ENCODE measurements at places on chromosomes 3 and 15.

- DNase-seq = no peak
Measured at GRCh38 chr3:194548346-194549321, 61.8 kb upstream of the ATP13A3 start.

- no peak for DNase-seq
Measured at GRCh38 chr3:149145974-149146373, 16.5 kb downstream of the HPS3 start.

DNA sequence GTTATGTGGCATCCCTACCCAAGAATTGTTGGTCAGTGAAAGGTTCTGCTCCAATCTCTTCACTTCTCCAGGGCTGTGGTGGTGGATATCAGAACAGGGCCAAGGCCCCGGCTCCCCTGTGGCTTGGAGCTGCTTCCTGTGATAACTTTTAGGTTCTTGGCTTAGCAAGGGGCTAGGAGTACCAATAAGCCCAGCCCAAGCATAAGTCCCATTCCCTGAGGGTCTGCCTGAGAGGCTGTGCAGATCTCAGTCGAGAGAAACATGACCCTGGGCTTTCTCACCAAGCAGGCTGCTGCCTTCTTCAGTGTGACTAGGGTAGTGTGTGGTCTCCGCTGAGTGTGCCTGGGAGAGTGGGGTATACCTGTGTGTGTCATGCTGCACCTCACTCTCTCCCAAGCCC lies 7.1 kb downstream of the CLK3 start:
- DNase-seq = no peak

- peak; percentile 30 for DNase-seq
Measured at GRCh38 chr15:26628879-26629529, 143.9 kb downstream of the GABRB3 start.

DNA sequence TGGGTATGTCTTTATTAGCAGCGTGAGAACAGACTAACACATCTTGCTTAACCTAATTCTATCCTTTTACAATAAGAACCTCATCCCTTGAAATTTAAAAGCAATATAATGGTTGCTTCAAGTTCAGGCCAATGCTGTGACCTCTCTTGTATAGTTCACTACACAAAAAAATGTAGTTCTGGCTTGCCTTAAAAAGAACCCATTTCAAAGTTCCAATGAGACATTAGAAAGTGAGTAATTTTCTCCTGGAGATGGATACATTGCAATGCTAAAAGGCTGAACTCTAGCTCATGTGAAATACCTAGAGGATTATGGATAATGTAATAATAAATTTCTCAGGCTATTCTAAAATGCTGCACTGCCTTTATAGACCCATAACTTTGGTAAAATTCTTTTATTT lies 47.8 kb downstream of the ATP13A4 start:
- DNase-seq = no peak

DNA sequence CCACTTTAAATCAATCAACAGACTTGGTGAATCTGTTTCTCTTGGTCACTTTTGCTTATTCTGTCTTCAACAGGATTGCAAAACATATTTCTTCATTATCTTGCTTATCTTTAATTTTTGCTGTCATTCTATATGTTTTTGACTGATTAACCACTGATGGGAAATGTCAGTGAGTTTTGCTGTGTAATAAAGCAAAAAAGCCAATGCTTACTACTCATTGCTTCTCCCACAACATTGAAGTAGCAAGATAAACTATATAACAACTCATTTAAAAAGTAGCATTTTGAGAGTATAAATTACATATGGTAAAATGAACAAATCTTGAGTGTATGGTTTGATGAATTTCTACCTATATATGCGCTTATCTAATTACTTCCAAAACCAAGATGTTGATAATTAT lies 892 bp downstream of the CD200R1L start:
- DNase-seq = no peak

DNA sequence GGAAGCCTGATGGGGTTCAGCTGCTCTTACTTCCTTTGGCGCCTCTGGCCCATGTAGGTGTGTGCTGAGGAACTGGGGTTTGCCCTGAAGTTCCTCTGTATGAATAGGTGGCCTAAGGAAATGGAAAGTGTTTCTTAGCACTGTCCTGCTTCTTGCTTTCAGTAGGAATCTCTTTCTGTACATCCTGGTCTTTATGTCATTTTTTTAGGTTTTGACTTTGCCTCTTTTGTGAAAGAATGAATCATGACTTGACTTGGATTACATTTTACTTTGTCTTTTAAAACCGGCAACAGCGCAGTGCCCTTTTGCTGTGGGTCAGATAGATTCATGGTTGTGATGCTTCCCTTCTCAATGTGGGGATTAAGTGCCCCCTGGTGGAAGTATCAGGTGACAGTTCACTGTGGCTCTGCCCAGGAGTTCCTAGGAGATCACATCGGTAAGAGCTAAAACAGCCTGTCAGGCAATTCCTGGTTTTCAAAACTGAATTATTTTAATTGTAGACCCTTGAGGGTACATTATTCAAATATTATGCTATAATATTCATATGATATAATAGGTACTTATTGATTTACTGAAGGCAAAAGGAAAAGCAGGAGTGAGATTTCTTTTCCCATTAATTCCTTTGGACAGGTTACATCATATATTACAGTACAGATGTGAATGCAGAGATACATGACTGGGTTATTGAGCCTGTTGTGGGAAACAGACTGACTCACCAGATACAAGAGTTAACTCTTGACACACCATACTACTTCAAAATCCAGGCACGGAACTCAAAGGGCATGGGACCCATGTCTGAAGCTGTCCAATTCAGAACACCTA lies 95.4 kb downstream of the HCN4 start:
- peak; percentile 5 for DNase-seq

- DNase-seq = no peak
Measured at GRCh38 chr3:194257151-194257621, 93.9 kb downstream of the CPN2 start.

GRCh38 chr3:122025296-122025695 lies 3.2 kb upstream of the ILDR1 start:
- DNase-seq = no peak

DNA sequence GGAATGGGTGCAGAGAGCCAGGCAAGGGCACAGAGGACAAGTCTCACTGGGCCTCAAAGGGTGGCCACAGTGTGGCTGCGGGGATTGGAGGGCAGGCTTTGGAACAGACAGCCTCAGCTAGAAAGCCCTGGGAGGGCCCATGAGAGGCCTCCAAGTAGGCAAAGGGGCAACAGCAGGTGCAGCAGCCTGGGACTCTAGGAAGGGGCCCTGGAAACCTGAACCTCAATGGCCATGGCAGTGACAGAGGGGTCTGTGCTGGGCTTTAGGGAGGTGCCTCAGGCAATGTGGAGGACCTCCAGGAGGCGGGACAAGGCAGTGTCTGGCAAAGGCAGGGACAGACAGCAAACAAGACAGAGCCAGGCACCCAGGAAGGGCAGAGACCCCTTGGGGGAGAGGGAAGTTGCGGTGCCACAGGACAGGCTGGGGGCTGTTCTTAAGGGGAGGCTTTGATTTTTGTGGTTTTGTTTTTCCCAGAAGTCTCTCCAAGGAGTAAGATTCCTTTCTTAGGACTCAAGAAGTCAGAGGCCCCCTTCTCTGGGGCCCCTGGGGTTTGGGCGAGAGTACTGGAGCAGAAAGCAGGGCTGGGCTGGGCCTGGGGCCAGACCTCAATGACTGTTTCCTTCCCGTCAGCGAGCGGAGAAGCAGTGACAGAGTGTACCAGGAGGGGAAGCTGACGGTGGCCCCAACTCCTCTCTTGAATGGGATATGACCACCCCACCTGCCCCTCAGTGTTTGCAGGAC lies 9.7 kb downstream of the STOML1 start:
- no peak for DNase-seq

- no peak for DNase-seq
Measured at GRCh38 chr3:155572085-155572484, 172.8 kb downstream of the PLCH1 start.

DNA sequence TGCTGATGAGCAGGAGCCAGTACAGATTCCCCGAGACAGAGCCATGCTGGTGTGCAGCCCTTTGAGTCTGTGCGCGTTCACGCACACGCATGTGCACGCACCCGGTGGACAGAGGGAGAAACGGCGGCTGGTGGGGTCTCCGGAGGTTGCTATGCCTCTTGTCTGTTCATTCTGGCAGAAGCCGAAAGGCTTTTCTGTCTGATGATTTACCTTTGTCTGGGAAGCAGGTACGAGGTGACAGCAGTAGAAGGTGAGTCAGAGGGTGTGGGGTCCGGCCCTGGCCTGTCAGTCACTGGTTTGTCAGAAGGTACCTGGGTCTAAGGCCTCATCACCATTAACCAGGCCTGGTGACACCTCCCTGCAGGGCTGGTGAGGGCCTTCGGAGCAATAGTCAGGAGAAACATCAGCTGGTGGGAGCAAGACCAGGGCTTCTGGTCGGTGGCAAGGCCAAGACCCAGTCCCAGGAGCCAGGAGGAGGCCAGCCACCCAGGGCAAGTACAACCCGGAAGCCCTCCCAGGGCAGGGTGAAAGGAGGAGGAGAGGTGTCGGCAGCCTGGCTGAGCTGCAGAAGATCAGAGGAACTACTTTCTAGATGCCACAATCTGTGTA lies 7.5 kb downstream of the PCSK6 start:
- no peak for DNase-seq

- no peak for DNase-seq
Measured at GRCh38 chr15:43776101-43776717, 557 bp downstream of the ELL3 start.

DNA sequence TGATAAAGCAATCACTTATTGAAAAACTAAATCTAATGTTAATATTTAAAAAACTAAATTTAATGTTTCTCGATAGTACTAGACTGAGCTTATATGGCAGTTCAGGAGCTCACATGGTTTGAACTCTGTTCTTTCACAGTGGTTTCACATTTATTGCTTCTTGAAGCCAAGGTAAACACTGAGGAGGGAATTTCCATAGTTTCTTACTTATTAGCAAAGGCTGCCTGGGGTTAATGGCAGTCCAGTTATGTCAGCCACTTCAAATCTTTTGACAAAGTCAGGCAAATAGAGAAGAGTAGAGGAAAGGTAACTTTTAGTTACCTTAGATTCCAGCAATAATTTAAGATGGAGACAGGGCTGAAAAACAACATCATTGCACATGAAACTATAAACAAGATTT lies 831.5 kb downstream of the ROBO2 start:
- DNase-seq = no peak

DNA sequence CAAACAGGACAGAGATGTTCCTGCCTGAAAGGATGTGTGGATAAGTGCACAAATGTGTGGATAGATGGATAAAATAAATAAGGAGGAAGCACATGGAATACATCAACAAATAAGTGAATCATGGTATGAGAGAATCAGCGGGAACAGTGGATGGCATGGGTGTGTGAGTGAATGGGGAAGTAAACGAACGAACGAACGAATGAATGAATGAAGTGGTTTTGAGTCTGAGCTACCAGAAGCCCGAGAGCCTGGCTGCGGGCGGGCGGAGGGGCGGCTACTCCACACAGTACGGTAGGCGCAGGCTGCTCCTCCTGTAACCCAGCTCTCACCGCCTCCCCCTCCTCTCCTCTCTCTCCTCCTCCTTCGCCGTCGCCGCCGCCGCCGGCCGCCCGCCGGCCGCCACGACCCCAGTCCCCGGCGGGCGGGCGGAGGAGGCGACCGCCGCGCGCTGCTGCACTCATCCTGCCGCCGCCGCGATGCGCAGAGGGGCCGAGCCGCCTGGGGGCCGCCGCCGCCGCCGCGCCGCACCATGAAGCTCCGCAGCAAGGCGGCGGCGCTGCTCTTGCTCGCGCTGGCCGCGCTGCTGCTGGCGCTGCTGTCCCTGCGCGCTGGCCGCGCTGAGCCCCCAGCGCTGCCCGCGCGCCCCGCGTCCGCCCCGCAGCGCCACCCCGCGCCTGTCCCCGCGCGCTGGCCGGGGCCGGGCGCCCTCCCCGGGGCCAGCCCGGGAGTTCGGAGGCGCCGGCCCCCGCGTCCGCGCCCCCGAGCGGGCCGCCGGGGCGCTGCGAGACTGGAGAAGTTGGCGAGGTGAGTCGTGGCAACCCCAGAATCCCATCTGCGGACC lies at the start of gene GXYLT2:
Gene GXYLT2, plus strand, starts transcription at position 342 of the 841 bp plus-strand sequence. Its CDS starts 188 bp downstream, at position 530.
- DNase-seq = no peak

GRCh38 chr3:140664111-140664510 lies 13.8 kb upstream of the TRIM42 start:
- no peak for DNase-seq

- no peak for DNase-seq
Measured at GRCh38 chr3:48652923-48653715, 9.6 kb downstream of the CELSR3 start.

DNA sequence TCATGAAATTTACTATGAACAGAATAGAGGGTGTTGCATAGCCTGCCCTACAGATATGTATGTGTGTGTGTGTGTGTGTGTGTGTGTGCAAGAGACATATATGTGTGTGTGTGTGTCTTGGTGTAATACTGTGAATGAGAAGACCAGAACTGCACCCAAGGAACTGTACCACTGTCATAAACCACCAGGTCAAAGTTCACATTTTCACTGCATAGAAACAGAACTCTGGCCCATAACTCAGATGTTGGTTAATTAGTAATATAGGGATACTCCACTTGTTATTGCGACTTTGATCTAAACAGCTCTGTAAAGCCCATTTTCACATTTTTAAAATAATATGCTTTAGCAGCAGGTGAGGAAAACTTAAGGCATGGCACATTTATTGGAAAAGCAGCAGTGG lies 111.8 kb downstream of the IGF2BP2 start:
- DNase-seq = no peak

DNA sequence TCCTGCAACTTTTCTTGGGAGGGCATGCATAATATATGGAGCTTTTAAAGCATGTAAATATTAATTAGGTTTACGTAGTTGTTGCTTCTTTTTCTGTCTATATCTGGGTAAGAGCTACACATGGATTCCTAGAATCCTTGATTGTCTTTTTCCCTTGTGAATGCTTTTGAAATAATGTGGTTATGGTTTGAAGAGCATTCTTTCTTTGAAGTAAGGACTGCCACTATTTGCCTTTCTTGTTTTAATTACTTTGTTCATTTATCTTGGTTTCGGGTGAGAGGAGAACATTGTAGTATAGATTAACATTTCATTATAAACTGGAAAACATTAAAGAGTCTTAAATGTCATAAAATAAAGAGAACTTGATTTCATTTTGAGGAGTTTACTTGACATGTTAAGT lies 674.0 kb downstream of the ZBBX start:
- no peak for DNase-seq

DNA sequence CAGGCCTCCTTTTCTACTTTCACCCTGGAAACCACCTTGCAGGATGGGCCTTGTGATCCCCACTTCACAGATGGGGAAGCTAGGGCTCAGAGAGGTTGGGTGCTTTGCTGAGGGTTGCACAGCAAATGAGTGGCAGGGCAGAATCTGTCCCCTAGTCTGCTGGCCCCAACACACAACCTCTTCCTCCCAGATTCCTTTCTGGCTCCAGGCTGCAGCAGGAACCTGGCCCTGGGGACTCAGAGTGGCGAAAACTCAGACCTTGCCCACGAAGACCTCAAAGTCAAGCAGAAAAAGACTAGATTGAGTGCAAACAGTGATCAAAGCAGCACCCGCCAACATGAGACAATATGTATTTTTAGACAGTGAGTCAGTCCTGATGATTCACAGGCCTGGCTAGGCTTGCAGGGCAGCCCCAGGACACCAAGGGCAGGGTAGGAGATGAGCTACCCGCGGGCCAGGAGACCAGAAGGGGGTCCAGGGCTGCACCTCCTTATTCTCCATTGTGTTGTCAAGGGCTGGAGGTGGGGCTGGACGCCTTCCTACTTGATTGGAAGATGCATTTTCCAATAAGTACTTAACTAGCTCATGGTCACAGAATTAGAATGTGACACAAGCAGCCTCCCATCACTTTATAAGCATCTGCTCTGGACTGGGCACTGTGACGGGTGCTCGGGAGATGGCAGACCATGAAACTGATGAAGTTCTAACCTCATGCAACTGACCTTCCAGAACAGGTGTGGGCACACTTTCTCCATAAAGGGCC lies 23.9 kb downstream of the GOLGA6L2 start:
- DNase-seq = no peak

Measured in thymus (tissue), 14 donors.